ENCODE measurements at places on chromosomes 16 and 17. TPM values are rescaled to one million over a fixed set of nuclear protein-coding genes. Genes with fewer than 3 reads are reported as not detected.

DNA sequence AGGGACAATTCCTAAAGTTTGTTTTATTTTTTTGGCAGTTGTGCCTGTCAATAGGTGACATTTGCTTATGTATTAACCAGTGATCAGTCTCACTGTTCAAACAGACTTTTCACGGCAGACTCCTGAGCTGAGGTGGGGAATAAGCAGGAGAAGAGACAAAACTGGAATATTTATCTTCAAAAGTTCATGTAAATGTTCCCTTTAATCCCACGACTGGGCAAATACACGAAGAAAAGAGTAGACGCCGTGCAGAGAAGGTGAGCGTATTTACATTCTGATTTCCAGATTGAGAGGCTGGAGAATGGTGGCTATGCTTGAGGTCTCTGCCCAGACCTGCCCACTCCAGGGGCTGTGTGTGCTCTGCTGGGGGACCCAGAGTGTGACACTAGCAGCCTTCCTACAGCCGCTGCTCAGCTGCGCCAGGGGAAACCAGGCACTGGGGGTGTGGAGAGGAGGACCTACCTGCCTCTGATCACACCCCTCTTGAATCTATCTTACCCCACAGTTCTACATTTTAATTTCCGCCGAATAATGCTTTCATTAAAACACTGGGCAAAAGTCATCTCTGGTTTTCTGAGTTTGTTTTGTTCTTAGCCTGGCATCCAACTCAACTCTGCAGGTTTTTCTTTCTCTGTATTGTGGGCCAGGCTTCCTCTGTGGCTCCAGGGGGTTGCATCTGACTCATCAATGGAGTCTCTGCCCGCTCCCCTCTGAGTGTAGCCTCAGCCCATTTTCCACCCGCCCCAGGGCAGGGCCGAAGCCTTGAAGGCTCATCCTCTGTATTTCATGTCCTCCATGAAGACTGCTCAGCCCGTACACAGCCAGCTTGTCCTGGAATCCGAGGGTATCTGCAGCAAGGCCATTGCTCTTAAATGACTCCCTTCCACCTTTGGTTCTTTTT, 237.1 kb downstream of the NTN1 start:
- H3K27me3 ChIP-seq = no peaks in the 10 kb centered on the region
- DNase-seq = no peak
- H3K27ac ChIP-seq = no peak overlapping the region
- no peaks in the 10 kb centered on the region for H3K36me3 ChIP-seq
- no peaks in the 10 kb centered on the region for H3K4me1 ChIP-seq
- H3K4me3 ChIP-seq = no peak overlapping the region

- H3K4me3 ChIP-seq = no peak overlapping the region
- H3K27me3 ChIP-seq = no peaks in the 10 kb centered on the region
- H3K36me3 ChIP-seq = no peaks in the 10 kb centered on the region
These were observed 12.5 kb downstream of the CEP295NL start for GRCh38 chr17:78890498-78890897.

The KRT25 gene
- total RNA-seq = not detected

DNA sequence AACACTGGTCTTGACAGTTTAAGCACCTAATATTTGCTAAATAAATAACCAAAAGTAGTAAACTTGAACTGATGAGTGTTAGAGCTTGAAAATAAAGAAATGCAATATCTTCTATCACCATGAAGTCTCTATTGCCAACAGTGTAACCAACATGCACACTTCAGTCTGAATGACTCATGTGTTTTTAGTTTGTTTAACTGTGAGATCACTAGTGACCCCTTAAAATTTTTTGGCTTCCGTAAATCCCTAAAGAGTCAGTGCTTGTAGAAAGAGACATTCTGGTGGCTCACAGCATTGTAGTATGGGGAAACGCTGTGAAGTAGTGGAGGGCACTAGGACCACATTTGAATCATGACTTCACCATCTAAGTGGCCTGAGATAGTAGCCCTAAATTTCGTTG, 341.1 kb downstream of the PMP22 start:
- H3K27me3 ChIP-seq = no peaks in the 10 kb centered on the region
- H3K4me1 ChIP-seq = no peaks in the 10 kb centered on the region
- no peaks in the 10 kb centered on the region for H3K36me3 ChIP-seq
- H3K4me3 ChIP-seq = no peak overlapping the region
- no peak for DNase-seq
- H3K27ac ChIP-seq = no peak overlapping the region

DNA sequence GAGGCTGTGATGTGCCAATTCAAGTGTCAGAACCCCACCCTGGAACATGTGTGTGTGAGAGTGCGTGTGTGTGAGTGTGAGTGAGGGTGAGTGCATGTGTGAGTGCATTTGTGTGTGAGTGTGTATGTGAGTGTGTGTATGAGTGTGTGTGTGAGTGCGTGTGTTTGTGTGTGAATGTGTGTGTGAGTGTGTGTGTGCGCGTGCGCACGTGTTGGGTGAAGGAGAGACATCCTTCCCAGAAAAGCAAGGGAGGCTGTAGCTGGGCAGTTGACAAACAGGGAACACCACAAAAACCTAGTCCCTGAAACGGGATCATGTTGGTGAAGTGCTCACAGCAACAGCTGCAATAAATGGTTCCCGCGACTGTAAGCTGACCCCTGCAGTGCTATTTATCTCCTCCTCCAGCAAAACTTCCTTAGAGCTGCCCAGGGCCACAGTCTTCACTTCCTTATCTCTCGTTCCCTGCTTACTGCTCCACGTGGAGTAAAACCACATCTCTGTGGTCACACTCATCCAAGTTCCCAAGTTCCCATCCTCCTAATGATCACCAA, 40.1 kb upstream of the RPL38 start:
- H3K27ac ChIP-seq = no peak overlapping the region
- DNase-seq = no peak
- no peak overlapping the region for H3K4me3 ChIP-seq
- no peaks in the 10 kb centered on the region for H3K36me3 ChIP-seq

The TP53TG3F gene
- not detected for total RNA-seq

DNA sequence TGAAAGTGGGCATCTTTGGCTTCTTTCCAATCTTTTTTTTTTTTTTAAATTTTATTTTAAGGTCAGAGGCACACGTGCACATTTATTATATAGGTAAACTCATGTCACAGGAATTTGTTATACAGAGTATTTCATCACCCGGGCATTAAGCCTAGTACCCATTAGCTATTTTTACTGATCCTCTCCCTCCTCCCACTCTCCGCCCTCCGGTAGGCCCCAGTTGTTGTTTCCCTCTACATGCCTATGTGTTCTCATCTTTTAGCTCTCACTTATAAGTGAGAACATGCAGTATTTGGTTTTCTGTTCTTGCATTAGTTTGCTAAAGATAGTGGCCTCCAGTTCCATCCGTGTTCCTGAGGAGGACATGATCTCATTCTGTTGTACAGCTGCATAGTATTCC, 108.5 kb downstream of the CYB561 start:
- no peaks in the 10 kb centered on the region for H3K36me3 ChIP-seq
- no peak overlapping the region for H3K4me3 ChIP-seq

GRCh38 chr16:82935766-82936165, 309.0 kb downstream of the CDH13 start:
- DNase-seq = no peak
- no peak overlapping the region for H3K4me3 ChIP-seq
- no peaks in the 10 kb centered on the region for H3K27me3 ChIP-seq
- no peak overlapping the region for H3K27ac ChIP-seq

The TAC4 gene
- total RNA-seq = not detected

DNA sequence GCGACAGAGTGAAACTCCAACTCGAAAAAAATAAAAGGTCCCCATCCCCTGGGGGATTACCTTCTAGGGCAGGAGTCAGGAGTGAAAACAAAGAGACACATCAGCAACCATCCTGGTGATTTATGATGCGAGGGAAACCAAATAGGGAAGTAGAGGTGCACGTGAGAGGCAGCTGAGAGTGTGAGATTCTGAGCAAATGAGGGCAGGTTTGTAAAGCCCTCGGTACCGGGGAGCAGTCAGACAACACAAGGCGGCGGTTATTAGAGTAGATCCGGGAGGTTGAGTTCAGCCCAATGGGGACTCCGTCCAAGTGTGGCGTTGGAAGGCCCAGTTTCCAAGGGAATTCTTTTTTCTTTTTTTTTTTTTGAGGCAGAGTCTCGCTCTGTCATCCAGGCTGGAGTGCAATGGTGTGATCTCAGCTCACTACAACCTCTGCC, 7.4 kb upstream of the ARMC7 start:
- DNase-seq = no peak
- H3K27ac ChIP-seq = no peak overlapping the region
- H3K4me3 ChIP-seq = no peak overlapping the region
- peaks cover 18% of the 10 kb centered on the region for H3K4me1 ChIP-seq
- H3K36me3 ChIP-seq = peaks cover 16% of the 10 kb centered on the region

DNA sequence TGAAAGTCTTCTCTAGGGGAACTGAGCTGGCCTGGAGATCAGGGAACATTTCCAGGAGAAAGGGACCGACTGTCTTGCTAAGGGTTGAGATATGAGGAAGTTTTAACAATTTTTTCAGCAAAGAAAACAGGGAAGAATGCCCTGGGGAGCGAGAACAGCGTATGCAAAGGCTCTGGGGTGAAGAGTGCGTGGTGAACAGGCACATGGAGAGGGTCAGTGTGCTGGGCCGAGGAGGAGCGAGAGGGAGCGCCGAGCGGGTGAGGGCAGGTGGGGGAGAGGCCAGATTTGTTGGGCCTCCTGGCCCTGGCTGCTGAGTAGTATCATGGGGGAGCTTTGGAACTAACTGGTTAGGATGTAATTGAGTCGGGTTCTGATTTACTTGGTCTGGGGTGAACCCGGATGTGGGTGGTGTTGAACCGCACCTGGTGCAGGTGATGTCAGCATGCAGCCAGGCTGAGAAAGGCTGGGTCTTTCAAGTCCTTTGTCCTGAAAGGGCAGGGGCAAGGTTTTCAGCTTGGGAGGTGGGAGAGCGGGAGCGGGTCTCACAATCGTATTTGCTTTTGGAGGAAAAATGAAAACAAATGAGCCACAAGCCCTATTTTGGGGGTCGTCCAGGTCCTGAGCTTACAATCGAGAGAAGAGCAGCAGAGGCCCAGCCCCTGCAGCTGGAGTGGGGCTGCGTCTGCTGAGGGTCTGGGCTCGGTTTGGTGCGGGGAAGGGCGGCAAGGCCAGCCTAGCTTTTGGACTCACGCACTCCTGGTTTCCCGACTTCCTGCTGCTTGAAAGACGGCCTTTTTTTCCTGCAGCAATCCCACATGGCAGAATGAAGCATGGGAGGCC, 11.1 kb upstream of the WFDC1 start:
- DNase-seq = no peak
- H3K4me1 ChIP-seq = peaks cover 4% of the 10 kb centered on the region
- no peak overlapping the region for H3K27ac ChIP-seq
- no peak overlapping the region for H3K4me3 ChIP-seq

GRCh38 chr17:40369923-40370322, 5.4 kb upstream of the GJD3 start:
- DNase-seq = no peak
- no peak overlapping the region for H3K4me3 ChIP-seq
- no peaks in the 10 kb centered on the region for H3K4me1 ChIP-seq
- no peaks in the 10 kb centered on the region for H3K36me3 ChIP-seq

DNA sequence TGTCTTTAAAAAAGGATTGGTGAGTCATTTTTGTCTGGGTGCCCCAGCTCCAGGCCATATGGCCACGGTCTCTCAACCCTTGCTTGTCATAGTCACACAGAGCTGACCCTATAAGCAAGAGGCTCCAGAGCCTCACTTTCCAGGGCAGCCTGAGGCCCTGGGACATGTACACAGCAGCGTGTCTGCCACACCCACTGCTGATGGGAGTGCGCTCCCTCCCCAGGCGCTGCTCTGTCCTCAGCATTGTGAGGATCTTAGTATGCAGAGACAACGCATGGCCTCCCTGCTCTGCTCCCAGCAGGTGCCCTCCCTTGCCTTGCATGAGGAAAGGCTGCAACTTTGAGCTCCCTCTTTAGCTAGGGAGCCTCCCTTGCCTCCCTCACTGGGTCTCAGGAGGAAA, 80.8 kb upstream of the CRHR1 start:
- peaks cover 24% of the 10 kb centered on the region for H3K4me1 ChIP-seq
- no peak overlapping the region for H3K27ac ChIP-seq
- no peak overlapping the region for H3K4me3 ChIP-seq
- H3K36me3 ChIP-seq = no peaks in the 10 kb centered on the region
- peaks cover 30% of the 10 kb centered on the region for H3K27me3 ChIP-seq
- DNase-seq = no peak

The IRX3 gene
- 2.0 TPM for total RNA-seq

The TP53TG3C gene
- total RNA-seq = not detected

- H3K27me3 ChIP-seq = peaks cover 50% of the 10 kb centered on the region
- no peak overlapping the region for H3K27ac ChIP-seq
- DNase-seq = no peak
- H3K4me1 ChIP-seq = no peaks in the 10 kb centered on the region
- H3K4me3 ChIP-seq = no peak overlapping the region
- no peaks in the 10 kb centered on the region for H3K36me3 ChIP-seq
These were observed 282.5 kb upstream of the FOXF1 start for GRCh38 chr16:86227801-86228200.

The HOXB4 gene
- total RNA-seq = 11.3 TPM

Data from HCT116 (cell line).